NK-92 treated with Interleukin-12 subunit alpha and Interleukin-12 subunit beta, amount 100 ng/mL, for 24 hours (cell line): ENCODE measurements at places on chromosomes 3 and 15.

DNA sequence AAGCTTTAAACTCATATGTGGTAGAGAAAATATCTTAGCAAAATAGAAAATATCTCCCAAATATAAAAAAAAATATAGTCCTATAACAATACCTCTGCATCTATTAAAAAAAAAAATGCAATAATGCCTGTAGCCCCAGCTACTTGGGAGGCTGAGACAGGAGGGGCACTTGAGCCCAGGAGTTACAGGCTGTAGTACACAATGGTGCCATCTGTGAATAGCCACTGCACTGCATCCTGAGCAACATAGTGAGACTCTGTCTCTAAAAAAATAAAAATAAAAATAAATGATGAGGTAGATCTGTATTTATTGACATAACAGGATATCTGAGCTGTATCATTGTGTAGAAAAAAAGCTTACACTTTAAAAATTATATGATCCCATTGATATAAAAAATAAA is 70.4 kb downstream of the PFN2 start:
- no peak for DNase-seq

DNA sequence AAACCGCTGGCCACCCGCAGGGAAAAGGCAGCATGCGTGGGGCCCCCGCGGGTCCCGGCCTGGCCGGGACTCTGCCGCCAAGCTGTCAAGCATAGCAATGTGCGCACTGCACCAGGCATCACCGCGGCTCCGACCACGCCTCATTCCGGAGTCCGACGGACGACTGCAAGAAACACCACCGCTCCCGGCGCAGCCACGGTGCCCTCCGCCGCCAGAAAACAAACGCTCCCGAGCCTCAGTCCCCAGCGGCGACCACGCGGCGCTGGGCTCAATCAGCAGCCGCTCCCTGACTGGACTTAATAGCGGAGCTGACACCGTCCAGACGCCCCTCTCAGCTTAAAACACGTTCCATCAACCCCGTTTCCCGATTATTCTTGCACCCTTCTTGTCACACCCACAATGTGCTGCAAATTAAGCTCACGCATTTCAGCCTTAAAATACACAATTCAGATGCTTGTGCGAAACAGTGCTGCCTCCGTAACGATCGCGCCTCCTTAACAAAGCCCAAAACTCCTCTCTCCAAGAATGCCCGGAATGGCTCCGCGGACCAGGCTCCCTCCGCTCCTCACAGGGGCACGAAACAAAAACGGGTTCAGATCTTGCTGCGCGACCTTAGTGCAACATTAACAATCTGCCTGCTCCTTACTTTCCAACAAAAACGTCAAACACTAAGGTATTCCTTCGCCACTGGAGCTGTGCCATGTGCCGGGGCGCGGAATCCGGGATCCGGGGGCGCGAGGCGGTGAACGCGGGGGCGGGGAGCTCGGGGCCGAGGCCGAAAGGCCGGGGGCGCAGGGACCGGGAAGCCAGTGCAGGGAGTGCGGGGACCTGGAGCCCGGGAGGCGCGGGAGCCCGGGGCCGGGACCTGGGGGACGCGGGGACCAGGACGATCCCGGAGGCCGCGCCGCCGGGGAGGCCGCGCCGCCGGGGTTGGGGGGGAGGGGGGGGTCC is 655 bp downstream of the CYFIP1 start:
- no peak for DNase-seq

DNA sequence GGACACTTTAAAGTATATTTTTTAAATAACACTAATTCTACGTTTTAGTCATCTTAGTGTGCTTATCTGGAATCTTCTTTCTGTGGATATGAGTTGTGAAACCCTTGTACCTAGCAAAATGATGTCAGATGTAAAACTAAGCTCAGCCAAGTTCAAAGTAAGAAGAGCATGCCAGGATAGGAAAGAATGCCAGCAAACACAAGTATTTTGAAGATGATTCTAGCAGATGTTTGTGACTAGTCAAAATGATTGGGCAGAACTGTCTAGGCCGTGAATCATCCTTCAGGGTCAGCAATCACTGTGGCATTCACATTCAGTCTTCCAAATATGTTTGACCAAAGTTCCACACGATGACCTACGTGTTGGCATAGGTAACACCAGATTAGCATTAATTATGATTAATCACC is 5.4 kb upstream of the PLOD2 start:
- no peak for DNase-seq

- DNase-seq = no peak
Observed at GRCh38 chr3:107598926-107599771, 76.4 kb downstream of the BBX start.

GRCh38 chr15:50063226-50063625 is 55.8 kb downstream of the ATP8B4 start:
- DNase-seq = no peak

GRCh38 chr3:183638101-183638852 is 2.9 kb downstream of the KLHL24 start:
- DNase-seq = no peak

GRCh38 chr3:49716169-49716568 is 3.3 kb downstream of the AMIGO3 start:
- no peak for DNase-seq

- DNase-seq = no peak
Observed at GRCh38 chr3:52196977-52197376, 983 bp upstream of the ALAS1 start.

DNA sequence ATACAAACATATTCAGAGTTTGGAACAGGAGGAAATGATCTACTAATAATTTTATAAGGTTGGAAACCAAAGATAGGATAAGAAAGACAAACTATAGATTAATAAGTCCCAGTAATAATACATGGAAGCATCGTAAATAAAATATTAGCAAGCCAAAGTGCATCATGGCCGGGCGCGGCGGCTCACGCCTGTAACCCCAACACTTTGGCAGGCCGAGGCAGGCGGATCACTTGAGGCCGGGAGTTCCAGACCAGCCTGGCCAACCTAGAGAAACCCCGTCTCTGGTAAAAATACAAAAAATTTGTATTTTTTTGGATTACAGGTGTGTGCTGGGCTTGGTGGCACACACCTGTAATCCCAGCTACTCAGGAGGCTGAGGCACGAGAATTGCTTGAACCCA is 14.9 kb downstream of the MUC4 start:
- DNase-seq = no peak
